T follicular helper cell (primary cell): ENCODE measurements at places on chromosomes 13 and 19.

GRCh38 chr19:3982701-3983541, 2.3 kb downstream of the EEF2 start:
- DNase-seq: no peak

DNA sequence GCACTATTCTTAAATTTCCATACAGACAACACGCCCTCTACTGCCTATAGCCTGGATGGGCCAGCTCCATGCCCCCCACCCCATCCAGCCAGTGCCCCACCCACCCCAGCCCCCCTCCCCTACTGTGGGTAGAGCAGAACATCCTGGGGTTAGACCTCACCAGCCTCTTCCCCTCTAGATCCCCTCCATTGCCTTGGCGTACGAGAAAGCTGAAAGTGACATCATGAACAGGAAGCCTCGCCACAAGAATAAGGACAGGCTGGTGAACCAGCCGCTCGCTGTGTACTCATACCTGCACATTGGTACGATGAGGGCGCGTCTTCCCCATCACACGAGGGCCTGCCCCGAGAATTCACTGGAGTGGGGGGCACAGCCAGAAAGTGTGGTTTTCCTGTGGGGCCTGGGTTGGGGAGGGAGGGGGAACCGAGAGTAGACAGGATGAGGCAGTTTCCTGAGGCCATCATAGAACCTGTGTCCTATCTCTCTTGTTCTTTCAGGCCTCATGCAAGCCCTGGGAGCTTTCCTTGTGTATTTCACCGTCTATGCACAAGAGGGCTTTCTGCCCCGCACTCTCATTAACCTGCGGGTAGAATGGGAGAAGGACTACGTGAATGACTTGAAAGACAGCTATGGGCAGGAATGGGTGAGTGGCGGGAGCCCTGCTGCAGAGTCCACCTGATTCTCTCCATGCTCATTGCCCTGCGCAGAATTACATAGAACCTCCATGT, 29.1 kb downstream of the ATP12A start:
- peak; percentile 37 for DNase-seq

DNA sequence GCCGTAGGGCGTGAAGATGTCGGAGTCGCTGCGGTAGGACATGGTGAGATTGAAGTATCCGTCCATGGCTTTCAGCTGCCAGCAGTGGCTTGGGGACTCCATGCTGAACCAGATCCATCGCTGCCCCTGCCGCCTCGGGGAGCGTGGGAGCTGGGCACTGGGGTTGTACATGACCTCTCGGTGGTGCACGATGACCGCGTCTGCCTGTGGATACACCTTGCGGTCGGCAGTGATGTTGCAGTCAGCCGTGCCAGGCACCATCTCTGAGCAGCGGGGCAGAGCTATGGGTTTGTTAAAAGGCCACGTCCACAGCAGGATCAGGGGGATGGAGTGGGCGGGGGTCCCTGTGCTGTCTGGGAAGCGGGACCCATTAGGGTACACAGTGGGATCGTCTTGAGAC, 7.4 kb downstream of the FUT6 start:
- no peak for DNase-seq

GRCh38 chr13:98664510-98664909, 87.6 kb upstream of the STK24 start:
- no peak for DNase-seq

- no peak for DNase-seq
Observed at GRCh38 chr13:40306817-40307216, 359.6 kb downstream of the FOXO1 start.

- no peak for DNase-seq
Observed at GRCh38 chr13:71730267-71730666, 136.7 kb downstream of the DACH1 start.

DNA sequence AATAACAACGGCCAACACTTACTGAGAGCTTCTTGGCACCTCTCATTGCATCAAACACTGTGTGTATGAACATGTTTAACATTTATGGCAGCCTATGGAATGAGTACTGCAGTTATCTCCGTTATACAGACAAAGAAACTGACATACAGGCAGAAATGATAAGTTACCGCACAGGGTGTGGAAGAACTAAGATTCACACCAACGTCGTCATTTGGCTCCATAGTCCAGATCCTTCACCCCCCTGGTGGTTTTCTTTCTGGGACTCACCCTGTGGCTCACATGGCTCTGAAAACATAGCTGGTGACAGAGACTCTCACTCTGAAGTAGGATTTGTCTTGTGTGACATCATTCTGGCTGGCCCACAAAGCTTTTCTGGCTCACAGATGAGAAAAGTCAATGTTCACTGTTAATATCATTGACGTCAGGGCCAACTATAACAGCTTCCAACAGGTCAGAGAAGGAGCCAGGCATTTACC, 230.1 kb downstream of the DLEU7 start:
- DNase-seq: no peak

- peak; percentile 15 for DNase-seq
Observed at GRCh38 chr13:41502673-41503072, 45.3 kb downstream of the RGCC start.

DNA sequence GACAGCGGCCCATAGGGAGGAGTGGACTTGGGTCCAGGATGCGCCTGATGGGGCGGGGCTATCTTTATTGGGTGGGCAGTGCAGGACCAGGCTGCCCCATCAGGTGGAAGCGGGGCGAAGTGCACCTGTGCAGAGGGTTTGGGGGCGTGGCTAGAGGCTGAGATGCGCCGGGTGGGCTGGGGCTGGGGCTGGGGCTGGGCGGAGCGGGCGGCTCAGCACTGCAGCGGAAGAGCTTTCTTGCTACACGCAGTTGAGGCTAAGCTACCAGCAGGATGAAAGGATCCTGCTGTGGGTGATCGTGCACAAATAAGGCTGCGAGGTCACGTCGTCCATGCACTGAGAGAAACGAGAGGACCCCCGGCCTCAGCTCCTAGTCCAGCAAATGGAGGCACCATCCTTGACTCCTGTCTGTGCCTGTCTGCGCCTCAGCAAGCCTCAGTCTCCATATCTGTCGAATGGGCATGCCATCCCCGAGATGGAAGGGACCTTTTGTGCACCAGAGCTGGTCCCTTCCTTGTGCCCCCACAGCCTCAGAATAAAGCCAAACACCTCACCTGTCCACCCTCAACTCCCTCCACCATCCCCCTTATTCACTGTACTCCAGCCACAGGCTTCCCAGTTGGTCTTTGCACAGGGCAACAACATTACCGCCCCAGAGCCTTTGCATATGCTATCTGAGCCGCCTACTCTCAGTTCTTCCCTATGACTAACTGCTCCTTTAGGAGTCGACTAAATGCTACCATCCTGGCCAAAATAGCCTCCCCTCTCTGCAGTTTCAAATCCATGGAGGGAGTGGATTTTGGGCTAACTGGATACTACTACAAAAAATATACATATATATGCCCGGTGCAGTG, 21.0 kb upstream of the HOMER3 start:
- no peak for DNase-seq

DNA sequence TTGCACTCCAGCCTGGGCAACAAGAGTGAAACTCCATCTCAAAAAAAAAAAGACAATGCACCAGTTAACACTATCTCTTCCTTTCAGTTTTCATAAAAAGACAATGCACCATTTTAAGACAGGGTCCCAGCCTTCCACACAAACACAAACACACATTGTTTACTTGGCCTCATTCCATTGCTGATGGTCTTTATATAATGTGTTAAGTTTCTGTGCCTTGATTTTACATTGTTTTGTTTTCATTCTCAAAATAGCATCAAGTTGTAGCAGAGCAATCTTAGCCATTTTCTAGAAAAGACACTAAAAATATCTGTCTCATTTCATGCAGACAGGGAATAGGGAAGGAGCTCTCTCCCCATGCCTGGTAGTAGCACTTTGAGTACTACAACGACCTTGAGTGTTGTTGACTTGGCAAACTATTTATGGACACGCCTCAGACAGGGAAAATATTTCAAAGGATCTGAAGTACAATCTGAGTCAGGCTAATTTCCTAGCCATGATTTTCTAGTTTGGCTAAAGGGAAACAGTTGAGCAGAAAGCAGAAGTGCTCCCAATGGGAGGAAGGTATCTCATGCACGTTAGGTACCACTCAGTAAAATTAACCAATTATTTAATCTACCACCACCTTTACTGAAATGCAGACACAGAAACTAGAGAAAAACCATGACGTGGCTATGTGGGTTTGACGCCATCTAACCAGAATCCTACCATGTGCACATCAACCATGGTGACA, 120.6 kb downstream of the ABCC4 start:
- no peak for DNase-seq

DNA sequence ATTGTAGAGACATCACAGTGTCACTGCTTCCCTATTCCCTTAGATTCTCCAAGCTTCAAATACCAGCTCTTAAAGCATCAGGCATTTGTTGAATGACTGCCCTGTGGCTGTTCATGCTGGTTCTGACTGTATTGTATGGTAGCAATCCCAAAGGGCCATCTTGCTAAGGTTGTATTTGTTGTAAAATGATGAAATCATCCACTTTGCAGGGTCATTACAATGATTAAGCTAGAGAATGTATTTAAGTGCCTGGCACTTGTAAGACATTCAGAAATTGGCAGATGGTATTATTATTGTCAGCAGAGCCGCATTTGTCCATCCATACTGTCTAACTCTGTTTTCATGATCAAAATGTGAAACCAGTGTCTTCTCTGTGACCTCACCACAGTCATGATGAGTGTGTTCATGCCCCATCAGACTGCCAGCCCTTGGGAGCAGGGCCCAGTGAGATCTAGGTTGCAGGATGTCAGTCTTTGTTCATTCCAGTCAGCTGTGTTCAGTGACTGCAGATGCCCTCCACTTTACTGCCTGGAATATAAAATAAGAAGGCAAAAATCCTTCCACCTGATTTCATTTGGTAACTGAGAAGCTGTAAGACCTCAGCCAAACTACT, 86.1 kb downstream of the DHRS12 start:
- no peak for DNase-seq

- no peak for DNase-seq
Observed at GRCh38 chr13:92938486-92939020, 288.1 kb upstream of the GPC6 start.

- no peak for DNase-seq
Observed at GRCh38 chr19:16627928-16628182, 149 bp downstream of the MED26 start.

GRCh38 chr19:11256189-11256588, 6.1 kb downstream of the DOCK6 start:
- no peak for DNase-seq

DNA sequence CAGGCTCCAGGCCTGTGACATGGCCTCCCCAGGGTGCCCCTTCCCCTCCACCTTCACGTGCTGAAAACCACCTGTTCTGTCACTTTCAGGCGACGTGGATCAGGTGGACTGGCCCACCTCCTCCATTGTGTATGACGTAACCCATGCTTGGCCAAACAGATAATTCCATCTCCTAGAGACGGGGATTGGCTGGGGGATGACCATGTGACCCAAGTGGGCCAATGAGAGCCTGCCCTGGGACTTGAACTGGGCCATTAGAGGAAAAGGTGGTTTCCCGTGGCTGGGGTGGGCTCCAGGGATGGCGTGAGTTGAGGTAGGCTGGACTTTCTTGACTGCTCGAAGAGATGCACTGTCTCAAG, 3.6 kb upstream of the ADAMTSL5 start:
- no peak for DNase-seq

- DNase-seq: no peak
Observed at GRCh38 chr13:112391746-112392145, 15.6 kb downstream of the SPACA7 start.

GRCh38 chr13:72255908-72256307, 388.9 kb upstream of the DACH1 start:
- DNase-seq: no peak

GRCh38 chr13:40480915-40481516, 185.4 kb downstream of the FOXO1 start:
- no peak for DNase-seq

- no peak for DNase-seq
Observed at GRCh38 chr19:2391118-2391725, 31.2 kb downstream of the TMPRSS9 start.

- DNase-seq: no peak
Observed at GRCh38 chr19:35860818-35861639, 4.3 kb downstream of the KIRREL2 start.

GRCh38 chr19:9801976-9802375, 16.9 kb downstream of the FBXL12 start:
- DNase-seq: no peak

DNA sequence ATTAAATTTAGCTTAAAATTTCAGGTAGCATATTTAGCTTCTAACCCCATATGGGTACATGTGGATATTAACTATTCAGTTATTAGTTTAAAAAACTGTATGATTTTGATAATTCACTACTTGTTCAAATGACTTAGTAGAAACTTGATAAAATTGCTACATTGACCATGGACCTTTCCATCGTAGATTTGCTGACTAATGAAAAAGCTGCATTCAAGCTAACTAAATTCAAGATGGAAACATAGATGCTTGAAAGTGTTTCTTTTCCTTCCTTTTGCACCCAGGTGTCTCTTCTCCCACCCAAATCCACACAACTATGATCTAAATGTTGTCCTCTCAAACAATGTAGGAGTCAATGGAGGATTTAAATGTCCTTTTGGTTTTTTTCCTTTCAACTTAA, 439.2 kb downstream of the TBC1D4 start:
- no peak for DNase-seq

- DNase-seq: no peak
Observed at GRCh38 chr19:11225172-11225571, 14.2 kb upstream of the ANGPTL8 start.

DNA sequence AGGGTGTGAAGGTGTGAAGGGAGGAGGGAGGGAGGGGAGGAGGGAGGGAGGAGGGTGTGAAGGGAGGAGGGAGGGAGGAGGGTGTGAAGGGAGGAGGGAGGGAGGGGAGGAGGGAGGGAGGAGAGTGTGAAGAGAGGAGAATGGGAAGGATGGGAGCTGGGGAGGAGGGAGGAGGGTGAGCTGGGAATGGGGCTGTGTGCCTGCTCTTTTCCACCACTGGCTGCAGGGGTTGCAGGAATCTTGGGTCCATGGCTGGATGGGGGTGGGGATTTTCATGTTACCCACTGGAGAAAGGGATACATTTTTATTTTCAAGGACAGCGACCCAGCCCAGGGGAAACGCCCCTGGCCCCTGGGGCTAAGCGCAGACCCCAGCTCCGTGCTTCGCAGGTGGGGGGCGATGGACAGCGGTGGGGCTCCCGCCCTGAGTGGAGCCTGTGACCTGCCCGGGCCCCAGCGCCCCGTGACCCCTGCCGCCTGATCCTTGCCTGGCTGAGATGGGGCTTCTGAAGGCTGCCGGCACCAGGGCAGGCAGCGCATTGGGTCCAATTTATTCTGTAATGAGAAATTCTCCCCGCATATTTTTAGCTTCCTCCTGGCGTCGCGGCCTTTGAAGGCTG, 3.0 kb upstream of the EFNA2 start:
- no peak for DNase-seq

GRCh38 chr19:51019544-51019925, at the start of gene KLK10:
Gene KLK10, minus strand, starts transcription at chr19:51019709. Its CDS starts 579 bp downstream, at chr19:51019130.
- DNase-seq: no peak
